ENCODE measurements at places on chromosomes 5 and 9. TPM values are rescaled to one million over a fixed set of nuclear protein-coding genes. Genes with fewer than 3 reads are reported as not detected.

GRCh38 chr5:139148986-139149385 lies 49.2 kb downstream of the SIL1 start:
- DNase-seq = no peak

DNA sequence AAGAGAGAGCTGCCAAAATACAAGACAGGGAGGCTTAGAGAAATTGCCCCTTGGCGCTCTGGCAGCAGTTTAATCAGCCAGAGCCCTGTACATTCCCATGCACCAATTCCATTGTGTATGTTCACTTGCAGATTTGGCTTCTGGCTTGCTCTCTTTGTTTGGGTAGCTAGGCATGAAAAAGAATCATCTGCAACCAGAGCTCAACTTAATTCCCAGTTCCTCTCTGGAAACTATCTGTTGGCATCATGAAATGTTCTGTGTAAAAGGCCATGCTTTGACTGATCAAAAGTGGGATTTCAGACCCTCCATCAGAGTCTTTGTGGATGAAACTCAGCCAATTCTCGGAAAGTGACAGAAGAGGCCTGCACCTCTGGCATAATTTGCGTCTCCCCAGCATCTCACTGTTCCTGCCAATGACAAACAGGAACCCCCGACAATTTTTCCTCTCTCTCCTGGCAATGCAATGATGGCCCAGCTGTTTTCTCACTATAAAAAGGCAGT lies 53.8 kb upstream of the RAD23B start:
- no peak for DNase-seq

GRCh38 chr5:129384193-129384592 lies 75.9 kb upstream of the ADAMTS19 start:
- no peak for DNase-seq

- DNase-seq = no peak
Measured at GRCh38 chr9:7844242-7844641, 44.7 kb upstream of the DMAC1 start.

DNA sequence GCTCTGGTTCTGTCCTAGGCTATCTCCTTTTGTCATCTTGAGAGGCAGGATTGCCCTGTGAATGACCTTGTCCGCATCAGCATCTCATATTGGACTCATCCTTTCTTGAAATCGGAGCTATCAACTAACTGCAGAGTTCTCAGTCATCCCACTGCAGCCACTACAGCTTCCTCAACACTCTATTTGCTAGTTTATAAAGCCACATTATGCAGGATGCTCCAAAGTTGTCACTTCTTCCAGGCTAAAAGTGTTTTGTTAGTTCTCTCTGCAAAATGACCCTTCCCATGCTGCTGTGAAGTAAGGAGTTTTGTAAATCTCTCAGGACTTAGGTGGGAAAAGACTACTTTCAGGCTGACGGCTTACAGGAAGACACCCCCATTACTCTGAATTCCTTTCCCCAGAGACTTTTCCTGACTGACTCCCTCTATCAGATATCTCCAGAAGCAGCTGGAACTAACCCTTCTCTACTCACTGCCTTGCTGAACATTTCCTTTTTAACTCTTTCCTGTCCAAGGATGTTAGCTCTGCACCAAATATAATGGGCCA lies 257.6 kb downstream of the NFIB start:
- DNase-seq = no peak

- DNase-seq = no peak
Measured at GRCh38 chr5:27548484-27548883, 510.1 kb upstream of the CDH9 start.

- DNase-seq = no peak
Measured at GRCh38 chr9:119053070-119053469, 316.2 kb downstream of the BRINP1 start.

- DNase-seq = no peak
Measured at GRCh38 chr5:175873088-175873454, 1.7 kb downstream of the CPLX2 start.

Gene IL3
- total RNA-seq = not detected

Measured in pancreas (tissue), 10 donors.